CD4-positive, alpha-beta T cell treated with Interleukin-1 beta for 1 hour (primary cell): ENCODE measurements at places on chromosomes 1 and 21.

DNA sequence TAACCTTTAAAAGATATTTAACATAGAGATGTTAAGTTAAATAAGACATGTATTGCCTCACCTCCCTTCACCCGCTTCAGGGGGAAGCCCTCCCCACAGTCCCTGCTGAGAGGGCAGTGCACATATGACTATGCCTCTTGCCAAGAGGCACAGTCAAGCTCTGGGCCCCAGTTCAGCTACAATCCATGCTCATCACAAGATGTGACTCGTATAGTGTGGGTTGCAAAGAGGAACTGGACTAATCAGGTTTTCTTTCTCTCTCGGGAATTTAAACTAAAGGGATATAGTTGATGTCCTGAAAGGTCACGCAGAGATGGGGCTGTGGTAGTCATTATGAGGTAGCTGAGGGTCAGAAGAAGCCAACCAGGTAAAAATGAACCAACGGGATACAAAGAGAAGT lies 35.6 kb downstream of the LYST start:
- DNase-seq, result no peak

- DNase-seq, result no peak
Observed at GRCh38 chr1:90955769-90956168, 66.1 kb downstream of the ZNF644 start.

- no peak for DNase-seq
Observed at GRCh38 chr1:111271464-111271801, 19.2 kb upstream of the CHIA start.

DNA sequence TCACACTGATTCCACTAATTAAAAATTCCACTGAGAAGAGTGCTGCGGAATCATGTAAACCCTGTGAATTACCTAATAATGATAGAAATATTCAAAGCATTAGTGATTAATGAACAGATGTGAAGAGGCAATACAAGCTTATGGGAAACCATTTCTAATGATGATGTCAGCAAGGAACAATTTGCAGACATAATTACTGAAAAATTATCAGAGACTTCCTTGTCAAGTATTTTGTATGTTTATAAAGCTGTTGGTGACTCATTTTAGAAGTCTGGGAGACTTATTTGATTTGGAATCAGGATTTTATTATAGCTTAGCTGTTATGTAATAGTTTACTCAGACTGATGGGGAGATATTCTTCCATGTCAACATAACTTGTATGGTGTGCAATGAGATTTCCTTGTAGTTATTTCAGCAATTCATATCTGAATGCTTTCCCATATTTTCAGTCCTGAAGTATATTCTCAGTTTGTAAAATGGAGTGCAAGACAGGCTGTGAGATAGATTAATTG lies 135.5 kb downstream of the TGFB2 start:
- no peak for DNase-seq

DNA sequence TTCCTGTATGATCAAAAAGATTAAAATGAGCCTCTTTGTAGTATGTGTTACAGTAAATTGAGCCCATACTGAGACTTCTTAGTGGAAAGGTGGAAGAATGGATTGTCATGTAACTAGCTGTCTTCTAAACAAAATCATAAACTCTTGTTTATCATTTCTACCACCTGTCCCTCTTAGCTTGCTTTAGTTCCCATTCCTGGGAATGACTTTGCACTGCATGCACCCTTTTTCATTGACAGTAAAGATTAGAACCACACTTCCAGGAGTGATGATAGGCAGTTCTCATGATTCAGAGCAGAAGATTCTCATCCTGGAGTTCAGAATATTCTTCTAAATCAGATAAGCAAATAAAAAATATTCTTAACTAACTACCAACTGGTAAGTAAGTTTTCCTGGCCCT lies 28.0 kb downstream of the DENND2D start:
- DNase-seq, result no peak

DNA sequence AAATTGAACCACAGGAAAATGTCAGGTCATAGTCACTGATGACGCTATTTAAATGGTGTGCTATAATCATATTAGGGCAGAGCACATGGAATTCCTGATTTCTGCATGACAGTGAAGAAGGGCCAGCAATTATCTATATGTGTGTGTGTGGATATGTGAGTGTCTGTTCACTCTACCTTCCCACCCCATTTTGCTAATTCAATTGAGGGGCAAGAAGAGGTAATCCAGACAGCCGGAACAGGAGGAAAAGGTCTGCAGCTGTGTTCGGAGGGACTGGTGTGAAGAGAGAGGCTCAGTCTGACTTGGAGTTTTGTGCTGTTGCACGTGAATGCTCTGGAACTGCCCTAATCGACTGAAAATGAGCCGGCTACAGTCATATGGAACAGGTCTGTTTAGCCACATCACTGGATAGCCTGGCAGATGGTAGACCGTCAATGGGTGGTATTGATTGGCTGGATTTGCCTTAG lies 5.1 kb upstream of the ELAVL4 start:
- DNase-seq, result no peak

DNA sequence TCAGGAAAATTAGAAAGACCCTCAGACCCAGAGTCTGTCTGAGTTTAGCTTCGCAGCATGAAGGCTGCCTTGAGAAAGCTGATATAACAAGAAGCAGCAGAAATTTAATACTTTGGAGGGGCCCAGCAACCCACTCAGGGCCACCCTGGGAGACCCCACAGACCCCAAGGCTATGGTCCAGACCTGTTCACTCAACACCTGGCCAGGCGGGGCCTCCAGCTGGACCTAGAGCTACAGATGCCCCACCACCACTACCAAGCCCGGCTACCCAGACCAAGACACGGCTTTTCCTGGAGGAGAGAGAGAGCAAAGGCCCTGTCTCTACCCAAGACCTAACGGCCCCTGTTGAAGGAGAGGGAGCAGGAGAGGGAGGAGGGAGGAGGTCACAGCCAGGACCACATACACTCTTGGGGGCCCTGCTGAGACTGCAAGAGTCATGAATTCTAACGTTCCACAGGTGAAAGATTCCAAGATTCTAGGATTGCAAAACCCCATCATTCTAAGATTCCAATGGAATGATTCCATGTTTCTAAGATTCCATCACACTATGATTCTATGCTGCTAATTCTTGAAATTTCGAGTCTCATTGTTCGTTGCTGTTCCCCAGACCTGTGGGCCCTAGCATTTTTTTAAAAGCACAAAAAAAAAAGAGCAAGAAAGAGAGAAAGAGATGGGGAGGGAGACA lies 53.2 kb downstream of the LACTBL1 start:
- DNase-seq, result no peak

DNA sequence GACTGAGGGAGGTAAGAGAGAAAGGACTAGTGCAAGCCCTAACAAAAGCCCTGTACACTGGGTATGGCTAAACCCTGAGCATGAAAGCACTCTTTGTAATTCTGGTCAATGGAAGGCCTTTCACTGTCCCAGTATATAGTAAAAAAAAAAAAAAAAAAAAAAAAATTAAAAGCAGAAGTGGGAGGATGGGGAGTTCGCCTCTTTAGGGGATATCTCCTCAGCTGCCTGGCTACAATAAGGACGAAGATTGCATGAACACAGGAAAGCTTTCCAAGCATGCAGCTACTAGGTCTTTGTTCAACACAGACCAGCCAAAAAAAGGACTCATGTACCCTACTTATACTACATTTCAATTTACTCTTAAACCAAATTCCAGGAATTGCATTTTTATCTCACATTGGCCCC lies 59.1 kb downstream of the EIF4G3 start:
- DNase-seq, result no peak
